ENCODE measurements at places on chromosomes 4 and X. TPM values are rescaled to one million over a fixed set of nuclear protein-coding genes. Genes with fewer than 3 reads are reported as not detected.

DNA sequence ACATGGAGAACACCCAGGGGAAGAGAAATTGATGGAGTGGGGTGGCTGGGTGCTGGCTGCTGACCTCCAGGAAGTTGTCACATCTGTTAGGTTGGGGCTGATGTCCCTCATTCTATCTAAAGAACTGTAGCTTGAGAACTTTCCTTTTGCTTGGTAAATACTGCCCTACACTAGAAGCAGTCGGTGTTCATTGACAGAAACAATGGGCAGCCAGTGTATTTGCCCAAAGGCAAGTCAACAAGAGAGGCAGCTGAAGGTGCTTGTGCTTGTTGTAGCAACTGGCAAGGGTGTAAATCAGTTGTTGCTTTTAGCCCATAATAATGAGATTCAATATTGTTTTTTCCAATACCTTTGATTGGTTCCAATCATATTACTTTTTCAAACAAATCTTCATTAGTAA, 956 bp downstream of the TMEM154 start:
- DNase-seq: no peak

- DNase-seq: no peak
These were observed 1.8 kb downstream of the UBQLN2 start for GRCh38 chrX:56564921-56565840.

DNA sequence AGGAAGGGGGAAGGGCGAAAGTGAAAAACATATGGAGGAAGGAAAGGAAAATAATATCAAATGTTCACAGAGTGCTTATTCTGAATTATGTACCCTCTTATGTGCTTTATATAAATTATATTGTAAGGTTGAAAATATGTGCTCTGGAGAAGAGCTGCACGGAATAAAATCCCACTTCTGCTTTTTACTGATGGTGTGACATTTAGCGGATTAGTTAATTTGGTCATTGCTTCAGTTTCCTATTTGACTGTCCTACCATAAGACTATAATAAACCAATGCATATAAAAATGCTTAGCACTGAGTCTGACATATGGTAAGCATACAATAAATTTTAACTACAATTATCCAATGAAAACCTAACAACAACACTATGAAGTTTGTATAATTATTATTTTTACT, 86.2 kb downstream of the NPFFR2 start:
- no peak for DNase-seq

GRCh38 chr4:23484689-23485088, 405.2 kb downstream of the PPARGC1A start:
- DNase-seq: no peak

The CFP gene
- 0.68 TPM for polyA plus RNA-seq

Measured in right renal cortex interstitium (tissue), 3 donors.